Effector memory CD4-positive, alpha-beta T cell (primary cell): ENCODE measurements at places on chromosomes 4 and X.
A peak's percentile ranks its signal among the peaks of the same experiment; 100 is the strongest.

DNA sequence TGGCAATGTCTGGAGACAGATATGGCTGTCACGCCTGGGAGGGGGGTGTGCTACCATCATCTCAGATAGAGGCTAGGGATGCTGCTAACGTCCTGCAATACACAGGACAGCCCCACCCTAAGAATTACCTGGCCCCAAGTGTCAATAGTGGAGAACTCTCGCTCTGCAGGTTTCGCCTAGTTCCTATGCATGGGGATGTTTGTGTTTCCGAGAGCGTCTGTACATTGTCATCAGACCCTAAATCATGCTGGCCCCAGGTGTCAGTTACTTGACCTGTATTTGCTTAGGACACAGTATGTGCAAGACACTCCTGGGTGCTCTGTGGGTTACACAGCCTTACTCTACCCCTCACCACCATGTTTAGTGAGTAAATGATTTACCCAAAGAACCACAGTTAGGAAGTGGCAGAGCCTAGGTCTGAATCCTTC is 90.8 kb downstream of the AFF1 start:
- DNase-seq: no peak

- no peak for DNase-seq
Measured at GRCh38 chr4:2497324-2497723, 28.4 kb downstream of the RNF4 start.

DNA sequence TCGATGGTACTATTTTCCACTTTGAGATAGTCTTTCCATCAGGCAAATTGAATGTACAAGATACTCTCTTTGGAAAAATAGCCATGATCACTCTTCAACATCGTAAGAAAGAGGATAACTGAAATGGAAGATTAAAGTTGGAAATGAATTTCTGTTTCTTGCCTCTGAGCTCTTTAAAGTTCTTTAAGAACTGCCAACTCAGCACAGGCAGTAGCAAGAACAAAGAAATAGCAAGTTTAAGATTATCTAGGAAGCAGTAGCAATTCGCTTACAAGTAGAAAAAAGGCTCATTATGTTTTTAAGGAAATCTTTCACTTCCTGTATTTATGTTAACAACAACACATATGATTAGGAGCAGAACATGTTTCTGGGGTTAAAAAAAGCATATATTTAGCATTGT is 127.6 kb downstream of the CDS1 start:
- no peak for DNase-seq

DNA sequence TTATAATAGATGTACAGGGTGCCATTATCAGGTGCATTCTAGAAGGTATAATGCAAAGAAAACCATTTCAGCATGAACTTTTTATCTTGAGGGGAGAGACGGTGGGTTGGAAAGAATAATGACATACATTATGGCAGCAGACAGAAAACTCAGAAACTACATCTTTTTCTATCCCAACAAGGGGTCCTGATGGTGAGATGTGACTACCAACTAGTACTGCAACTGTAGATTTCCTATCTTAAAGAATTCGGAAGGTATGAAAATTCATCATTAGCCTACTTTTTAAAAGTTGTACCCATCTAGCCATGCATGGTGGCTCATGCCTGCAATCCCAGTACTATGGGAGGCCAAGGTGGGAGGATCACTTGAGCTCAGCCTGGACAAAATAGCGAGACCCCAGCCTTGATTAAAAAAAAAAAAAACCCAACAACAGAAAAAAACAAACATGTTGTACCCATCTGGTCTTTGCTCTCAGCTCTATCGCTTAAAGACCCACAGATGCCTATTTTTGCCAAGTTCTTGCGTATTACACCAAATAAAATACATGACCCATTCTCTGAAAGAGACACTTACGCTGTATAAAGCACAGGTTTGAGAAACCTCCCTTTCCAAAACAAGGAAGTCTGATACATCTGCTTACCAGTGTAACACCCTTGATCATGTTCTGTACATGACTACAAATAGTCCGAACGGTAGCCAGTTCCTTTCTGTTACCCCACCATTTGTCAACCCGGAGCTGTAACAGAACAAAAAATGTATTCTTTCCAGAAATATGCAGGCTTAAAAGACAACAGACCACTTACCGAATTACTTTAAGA is 1.6 kb downstream of the RPL9 start:
- no peak for DNase-seq

DNA sequence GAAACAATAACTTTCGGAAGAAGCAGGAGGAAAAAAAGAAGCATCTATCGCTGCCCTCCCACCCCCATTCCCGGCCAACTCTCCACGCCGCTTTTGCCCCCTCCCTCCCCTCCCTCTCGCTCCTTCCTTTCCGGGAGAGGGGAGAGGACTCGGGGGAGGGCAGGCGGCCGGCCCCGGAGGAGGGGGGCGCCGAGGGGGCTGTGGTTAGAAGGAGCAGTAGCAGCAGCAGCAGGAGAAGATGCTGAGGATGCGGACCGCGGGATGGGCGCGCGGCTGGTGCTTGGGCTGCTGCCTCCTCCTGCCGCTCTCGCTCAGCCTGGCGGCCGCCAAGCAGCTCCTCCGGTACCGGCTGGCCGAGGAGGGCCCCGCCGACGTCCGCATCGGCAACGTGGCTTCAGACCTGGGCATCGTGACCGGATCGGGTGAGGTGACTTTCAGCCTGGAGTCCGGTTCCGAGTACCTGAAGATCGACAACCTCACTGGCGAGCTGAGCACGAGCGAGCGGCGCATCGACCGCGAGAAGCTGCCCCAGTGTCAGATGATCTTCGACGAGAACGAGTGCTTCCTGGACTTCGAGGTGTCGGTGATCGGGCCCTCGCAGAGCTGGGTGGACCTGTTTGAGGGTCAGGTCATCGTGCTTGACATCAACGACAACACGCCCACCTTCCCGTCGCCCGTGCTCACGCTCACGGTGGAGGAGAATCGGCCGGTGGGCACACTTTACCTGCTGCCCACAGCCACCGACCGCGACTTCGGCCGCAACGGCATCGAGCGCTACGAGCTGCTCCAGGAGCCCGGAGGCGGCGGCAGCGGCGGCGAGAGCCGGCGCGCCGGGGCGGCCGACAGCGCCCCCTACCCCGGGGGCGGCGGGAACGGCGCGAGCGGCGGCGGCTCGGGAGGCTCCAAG is 1.3 kb downstream of the PCDH7 start:
- DNase-seq: no peak

- peak; percentile 18 for DNase-seq
Measured at GRCh38 chr4:98260047-98260578, 1.1 kb upstream of the RAP1GDS1 start.

DNA sequence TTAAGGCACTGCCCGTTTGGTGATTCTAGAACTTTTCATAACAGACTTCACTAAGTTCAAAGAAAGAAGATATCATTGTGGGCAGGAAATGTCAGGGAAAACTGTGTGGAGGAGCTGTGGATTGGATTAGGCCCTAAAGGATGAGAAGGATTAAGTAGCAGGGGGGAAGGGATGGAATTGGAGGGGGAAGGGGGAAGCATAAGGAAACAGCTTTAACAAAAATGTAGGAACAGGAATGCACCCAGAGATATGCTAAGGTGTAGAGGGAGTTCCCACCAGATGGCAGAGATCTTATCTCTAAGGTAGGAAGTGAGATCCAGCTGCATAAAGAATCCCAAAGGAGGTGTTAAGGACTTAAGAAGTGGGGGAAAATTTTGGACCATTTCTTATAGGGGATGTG is 114.5 kb downstream of the LARP7 start:
- DNase-seq: no peak

DNA sequence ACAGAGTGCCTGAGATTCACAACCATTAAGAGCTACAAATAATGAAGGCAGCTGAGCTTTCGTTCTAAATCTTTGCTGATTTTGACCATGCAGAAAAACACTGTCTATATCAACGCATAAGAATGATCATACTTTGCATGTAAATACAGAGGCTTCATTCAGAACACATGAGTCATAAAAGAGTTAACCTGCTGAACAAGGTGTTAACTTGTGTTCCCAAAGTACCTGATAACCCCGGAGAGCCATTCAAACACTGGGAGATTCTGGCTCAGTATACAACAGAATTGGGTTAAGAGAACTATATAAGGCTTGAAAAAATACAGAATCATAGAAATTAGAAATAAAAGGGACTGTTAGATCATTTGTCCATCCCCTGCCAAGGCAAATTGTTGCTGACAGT is 964.3 kb upstream of the TENM3 start:
- no peak for DNase-seq

- no peak for DNase-seq
Measured at GRCh38 chr4:108930186-108930585, 167.3 kb upstream of the ETNPPL start.

DNA sequence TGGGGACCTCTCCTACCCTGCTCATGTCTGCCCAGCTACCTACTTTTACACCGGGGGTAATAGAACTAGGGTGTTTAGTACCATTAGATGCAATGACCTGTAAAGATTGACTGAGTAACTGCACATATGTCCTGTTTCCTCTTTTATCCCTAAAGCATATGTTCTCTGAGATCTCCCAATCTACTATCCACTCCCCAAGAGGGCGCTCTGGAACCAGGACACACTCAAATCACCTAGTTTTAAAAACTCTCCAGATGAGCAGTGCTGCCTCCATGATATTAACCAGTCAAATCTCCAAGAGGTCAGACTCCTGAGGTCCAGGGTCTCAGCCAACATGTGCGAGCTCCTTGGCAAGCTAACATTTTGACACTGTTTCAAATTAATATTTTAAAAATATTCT is 87.0 kb upstream of the TSPAN5 start:
- no peak for DNase-seq

- no peak for DNase-seq
Measured at GRCh38 chrX:41412261-41413081, 34.7 kb upstream of the NYX start.

DNA sequence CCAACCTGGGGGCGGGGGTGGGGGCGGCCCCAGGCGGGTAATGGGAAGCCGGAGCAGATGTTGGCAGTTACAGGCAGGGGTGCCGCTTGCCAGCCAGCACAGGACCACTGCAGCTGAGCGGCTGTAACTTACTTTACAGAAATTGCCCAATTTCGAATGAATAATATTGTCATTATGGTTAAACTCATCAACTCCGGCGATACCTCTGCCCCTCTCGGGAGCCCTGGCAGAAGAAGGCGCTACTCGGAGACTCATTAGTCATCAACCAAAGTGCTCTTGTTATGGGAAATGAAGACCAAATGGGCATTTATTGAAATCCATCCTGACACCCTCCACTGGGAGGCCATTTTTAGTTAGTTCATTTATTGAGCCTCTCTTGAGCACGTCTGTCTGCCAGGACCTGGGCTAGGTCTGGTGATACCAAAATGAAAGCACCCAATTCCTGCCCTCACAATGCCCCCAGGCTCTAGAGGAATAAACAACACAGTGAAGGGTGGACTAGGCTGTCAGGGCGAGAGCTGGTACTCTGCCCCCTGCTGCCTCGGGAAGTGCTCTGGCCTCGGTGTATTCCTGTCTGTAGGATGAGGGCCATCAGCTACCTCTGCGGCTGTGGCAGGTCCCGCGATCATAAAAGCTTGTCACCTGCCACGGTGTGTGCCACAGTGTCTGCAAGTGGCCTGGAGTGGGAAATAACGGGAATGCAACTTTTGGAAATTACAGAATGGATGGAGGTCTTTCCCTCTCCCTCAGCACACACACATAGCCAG is 159.1 kb upstream of the PSAPL1 start:
- DNase-seq: no peak

DNA sequence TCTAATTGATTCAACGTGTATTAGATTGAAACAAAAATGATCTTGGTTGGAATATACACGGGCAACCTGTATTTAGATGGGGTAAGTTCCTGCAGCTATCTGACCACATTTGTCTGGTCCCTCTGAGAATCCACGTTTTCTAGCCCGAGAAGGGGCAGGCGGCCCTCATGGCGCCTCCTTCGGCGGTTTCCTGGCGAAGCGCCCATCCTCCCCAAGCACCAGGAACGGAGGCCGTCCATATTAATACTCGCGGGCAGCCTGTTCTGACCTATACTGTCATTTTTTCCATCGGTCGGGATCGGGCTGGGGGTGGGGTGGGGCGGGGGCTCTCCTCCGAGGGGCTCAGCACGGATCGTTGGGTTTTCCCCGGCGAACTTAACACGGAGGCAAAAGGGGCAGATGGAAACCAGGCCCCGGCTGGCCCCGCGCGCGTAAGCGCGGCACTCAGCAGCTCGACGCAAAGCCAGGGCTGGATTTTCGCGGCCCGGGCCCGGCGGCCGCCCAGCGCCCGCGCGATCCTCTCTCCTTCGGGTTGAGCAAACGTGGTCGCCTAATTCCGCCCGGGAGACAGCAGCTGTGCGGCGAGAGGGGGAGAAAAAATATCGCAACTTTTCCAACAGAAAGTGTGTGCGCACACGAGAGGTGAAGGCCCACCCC is 77.2 kb upstream of the BCOR start:
- DNase-seq: no peak

GRCh38 chrX:13702111-13702789 is 13.3 kb downstream of the RAB9A start:
- no peak for DNase-seq

DNA sequence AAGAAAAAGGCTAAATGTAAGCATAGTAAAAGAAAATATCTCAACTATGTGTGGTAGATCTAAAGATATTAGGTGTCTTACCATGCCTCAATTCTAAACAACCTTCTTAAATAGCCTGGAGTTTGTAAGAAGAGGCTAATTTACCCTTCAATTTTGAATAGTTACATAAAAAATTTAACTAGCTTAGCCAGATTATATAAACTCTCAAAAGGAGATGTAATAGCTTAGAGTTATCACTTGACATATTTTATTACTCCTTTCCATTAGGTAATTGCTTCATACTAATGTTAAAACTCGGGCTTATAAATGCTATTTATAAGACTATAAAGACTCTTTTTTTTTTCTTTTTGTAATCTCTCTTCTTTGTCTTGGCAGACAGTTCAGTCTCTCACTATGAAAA is 297.5 kb upstream of the PABPC4L start:
- no peak for DNase-seq

DNA sequence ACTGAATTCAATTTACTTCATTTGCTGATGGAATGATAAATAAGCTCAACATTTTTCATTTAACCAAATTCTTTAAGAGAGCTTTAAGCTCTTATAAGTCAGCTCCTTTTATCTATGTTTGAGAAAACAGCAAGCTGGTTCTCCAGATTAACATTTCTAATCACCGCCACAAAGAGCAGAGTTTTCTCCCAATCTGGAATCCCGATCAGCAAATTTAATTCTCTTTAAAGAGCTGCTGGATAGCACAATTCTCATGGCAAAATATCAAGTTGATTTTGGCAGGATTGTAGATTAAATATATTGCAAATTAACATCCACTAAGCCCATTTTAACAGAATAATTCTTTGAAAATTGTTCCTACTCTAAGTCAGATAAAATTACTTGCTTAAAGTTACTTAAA is 48.8 kb downstream of the RPS6KA3 start:
- DNase-seq: no peak

GRCh38 chrX:125826080-125826479 is 340.0 kb downstream of the DCAF12L2 start:
- no peak for DNase-seq

- DNase-seq: no peak
Measured at GRCh38 chr4:101411926-101412325, 64.6 kb upstream of the PPP3CA start.

- DNase-seq: no peak
Measured at GRCh38 chrX:110201799-110202198, 116.1 kb downstream of the AMMECR1 start.

DNA sequence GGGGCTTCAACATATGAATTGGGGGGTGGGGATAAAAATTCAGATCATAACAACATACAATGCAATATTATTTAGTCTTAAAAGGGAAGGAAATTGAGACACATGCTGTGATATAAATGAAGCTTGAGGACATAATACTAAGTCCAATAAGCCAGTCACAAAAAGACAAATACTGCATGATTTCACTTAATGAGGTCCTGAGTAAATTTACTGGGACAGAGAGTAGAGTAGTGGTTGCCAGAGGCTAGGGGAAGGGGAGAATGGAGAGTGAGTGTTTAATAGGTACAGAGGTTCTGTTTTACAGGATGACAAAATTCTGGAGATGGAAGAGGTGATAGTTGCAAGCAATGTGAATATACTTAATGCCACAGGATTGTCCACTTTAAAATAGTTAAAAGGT is 89.2 kb upstream of the RAPGEF2 start:
- DNase-seq: no peak
